Mesenteric fat pad (tissue), 1 donor: ENCODE measurements at places on chromosomes 12 and 14.

GRCh38 chr12:51819736-51820525, 28.6 kb downstream of the FIGNL2 start:
- DNase-seq = no peak

- DNase-seq = no peak
These were observed 6.4 kb downstream of the FOXA1 start for GRCh38 chr14:37588667-37588955.

- no peak for DNase-seq
These were observed 207.8 kb upstream of the FAR2 start for GRCh38 chr12:28941248-28941647.

DNA sequence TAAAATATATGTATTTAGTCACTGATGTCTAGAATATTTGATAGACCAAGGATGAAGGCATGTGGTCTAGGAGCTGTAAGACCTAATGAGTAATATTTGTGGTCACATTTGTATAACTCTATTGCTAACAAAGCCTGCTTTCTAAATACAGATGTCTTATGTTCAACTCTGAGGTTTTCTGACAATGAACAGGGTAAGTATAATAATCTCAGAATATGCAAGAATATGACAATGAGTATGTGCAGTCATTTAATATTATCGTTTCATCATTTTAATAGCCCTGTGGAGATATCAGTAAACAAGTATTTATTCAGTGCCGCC, 389.6 kb downstream of the LRIG3 start:
- no peak for DNase-seq

DNA sequence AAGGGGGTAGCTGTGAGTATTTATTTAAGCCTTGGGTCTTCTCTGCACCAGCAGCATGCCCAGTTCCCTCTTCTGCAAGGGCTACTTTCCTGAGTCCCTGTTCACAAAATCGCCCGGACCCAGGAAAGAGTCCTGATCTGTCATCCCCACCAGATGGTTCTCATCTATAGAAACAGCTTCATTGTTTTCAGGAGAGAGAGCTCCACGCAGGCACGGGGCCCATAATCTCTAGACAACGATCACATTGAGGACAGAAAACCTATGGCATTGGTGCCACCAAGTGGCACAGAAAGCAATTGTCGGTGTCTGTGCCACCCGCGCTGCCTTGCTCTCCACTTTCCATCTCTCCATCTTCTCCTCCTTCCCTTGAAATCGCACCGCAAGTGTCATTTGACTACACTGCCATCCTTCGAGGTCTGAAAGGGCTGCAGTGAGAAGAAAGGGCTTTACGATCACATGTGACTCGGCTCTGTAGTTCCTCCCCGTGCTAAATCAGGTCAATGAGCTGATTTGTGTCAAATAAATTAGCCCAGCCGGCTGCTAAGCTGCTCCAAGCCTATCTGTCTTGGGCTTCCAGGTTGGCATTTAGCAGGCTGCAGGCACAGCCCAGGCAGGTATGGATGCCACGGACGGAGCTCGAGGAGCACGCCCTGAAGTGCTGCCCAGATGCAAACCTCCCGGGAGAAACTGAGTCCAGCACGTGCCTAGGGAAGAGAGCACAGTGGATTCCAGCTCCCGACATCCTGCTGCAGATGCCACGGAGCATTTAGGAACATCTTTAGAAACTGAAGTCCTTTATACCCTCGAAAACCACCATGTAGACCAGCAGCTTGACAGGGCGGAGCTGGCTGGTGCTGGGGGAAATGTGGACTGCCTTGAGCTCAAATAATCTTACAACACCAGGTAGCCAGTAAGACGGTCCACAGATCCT, 28.8 kb downstream of the SPRING1 start:
- no peak for DNase-seq

DNA sequence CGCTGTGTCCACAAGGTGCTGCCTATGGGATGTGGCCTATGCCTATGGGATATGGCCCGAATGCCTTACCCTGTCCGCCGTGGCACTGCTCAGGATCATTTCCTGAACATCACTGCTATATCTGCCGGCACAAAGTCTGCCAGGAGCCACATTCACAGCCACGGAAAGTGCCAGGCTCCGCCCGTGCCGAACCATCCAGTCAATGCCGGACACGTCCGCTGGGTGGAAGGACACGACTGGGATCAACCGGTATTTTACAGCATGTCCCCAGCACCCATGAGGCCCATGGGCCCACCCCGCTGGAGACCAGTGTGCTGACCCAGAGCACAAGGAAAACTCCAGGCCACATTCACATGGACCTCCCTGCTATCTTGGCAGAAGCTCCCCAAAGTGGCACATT, 14.6 kb upstream of the RAB35 start:
- DNase-seq = no peak

DNA sequence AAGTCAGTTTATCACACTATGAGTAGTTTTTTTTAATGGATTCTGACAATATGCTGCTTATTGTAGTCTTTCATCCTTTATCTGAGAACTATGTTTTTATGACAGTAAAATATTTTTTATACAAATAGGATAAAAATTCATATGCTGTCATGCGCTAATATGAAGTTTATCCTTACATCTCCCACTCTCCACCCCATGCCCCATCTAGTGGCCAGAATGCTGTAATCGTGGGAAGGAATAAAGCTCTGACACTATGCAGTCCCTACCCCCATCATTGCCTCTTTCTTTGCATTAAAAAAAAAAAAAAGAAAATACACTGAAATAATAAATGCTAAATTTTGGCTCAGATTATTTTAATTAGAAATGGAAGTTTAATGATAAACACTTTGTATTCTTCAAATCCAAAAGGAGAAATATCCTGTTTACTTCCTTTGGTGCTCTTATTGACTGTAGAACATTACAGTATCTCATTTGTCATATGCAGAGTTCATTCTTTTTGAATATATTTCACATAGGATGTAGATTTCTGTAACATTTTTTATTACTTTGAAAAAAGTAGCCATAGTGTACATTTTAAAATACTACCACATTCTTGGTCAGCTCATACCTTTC, 145.9 kb upstream of the SLCO1C1 start:
- DNase-seq = no peak

DNA sequence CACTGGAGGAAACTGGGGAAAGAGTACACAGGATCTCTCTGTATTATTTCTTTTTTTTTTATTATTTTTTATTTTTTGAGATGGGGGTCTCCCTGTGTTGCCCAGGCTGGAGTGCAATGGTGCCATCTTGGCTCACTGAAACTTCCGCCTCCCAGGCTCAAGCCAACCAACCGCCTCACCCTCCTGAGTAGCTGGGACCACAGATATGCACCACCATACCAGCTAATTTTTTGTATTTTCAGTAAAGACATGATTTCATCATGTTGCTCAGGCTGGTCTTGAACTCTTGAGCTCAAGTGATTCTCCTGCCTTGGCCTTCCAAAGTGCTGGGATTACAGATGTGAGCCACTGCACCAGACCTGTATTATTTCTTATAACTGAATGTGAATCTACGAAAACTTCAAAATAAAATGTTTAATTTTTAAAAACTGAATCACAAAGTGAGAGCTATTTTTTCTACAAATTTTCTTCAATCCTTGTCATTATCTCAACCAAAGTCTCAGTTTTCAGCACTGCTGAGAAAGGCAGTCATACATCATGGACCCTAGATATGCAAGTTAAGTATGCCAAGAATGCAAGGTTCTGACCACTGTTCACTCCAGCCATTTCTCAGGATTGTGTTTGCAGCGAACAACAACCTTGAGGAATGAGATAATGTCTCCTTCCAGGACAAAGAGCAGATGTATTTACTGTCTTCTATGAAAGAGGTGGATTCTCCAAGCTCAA, 2.4 kb downstream of the EAPP start:
- peak; percentile 26 for DNase-seq

DNA sequence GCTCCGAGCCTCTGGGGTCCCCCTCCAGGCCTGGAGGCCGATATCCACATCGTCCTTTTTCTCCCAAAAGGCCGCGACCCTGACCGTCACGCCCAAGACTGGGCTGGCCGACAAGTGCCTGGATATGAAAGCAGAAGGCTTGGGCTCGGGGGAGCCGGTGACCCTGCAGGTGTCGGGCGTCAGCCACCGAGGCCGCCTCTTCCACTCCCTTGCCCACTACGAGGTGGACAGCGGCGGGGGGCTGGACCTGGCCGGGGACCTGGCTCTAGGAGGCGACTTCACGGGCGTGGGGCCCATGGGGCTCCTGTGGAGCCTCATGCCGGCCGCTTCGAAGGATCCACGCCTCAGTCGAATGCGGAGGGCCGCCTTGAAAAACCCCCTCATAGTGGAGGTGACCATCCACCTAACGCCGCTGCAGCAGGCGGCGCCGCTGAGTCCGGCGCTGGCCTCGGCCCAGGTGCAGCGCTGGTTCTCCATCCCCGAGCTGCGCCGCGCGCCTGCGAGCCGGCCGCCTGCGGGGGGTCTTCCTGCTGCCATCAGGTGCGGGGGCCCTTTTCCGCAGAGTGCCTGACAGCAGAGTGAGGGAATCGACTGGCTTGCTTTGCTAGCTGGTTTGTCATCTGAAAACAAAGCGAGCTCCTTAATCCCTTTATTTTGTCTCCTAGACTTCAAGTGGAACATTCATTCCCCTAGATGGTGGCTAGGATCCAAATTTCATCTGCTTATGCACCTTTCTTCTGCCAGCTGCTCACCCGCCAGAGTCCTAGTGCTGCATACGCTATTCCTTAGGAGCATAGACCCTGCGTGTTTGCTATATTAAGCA, 10.6 kb upstream of the DNAL1 start:
- no peak for DNase-seq

GRCh38 chr12:126086242-126086641, 1021.0 kb downstream of the AACS start:
- DNase-seq = no peak

DNA sequence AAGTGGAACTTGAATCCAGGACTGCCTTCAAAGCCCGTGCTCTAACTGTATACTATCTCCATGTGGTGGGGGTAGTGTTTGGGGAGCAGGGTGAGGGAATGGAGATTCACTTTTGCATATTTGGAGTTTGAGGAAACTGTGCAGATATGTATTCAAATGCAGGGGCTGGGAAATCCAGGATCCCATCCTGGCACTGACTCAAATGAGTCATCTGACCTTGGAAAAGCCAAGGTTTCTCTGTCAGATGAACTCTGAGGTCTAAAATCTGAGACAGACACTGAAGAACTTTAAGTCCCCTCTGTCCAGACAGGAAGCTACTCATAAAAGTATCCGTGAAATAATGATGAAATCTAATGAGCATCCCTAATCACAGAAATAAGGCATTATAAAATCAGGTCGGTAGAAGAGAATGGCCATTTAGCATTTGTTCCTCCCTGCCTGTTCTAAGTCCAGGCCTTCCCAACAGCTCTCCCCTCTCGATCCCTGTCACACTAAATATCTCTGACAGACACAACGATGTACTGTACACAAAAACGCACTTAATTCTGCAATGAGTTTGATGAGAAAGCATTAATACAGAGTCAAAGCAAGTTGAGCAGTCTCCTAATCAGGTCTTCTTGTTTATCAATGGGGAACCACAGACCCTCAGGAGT, 14.4 kb downstream of the NIN start:
- DNase-seq = no peak

DNA sequence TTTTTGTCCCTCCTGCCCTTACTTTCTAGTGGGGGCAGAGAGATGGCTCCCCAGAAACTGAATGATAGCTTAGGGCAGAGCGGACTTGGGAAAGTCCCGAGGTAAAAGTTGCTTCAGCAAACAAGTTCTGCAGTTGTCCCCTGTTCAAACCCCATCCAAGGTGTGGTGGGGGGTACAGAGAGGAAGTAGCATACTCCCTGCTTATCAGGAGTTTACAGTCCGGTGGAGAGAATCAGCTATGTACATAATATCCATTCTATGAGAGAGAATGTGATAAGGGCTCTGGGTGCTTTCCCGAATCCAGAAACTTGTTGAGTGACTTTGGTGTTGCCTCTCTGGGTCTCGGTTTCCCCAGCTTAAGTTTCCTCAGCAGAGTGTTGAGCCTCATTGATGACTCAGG, 40.4 kb upstream of the VRK1 start:
- no peak for DNase-seq

GRCh38 chr12:120065472-120065871, 51.1 kb downstream of the RAB35 start:
- DNase-seq = no peak

GRCh38 chr12:11891754-11892386, 178.9 kb upstream of the BCL2L14 start:
- no peak for DNase-seq

DNA sequence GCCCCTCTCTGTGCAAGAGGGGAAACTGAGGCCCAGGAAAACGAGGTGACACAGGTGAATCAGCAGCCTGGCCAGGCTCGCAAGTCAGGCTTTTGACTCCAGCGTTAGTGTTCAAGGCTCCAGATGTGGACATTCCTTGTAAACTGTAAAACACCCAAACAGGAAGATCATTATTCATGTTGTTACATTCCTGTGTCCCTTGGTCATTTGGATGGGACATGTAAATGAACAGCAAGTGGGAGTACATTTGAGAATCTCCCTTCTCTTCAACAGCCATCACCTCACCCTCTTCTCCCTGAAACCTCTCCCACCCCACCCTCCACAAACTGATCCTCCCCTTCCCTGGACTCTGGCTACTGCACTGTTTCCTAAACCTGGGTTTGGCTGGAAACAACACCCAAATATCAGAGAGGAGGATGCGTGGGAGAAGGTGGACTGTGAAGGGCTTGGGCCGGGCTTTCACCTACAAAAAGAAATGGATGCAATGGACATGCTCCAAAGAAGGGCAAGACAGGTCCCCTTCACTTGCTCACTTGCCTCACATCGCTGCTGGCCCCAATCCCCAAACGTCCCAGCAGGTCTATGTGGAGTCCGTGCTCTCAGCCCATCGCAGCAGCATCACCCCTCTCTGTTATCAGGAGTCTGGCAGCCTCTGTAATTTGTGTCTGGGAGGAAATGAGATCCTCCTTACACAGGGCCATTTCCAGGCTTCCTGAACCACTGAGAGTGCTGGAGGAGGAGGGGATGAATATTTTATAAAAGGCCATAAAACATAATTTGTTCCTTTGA, 76.7 kb downstream of the GALNT8 start:
- DNase-seq = no peak

- no peak for DNase-seq
These were observed 123.7 kb downstream of the KIF21A start for GRCh38 chr12:39319180-39319579.

DNA sequence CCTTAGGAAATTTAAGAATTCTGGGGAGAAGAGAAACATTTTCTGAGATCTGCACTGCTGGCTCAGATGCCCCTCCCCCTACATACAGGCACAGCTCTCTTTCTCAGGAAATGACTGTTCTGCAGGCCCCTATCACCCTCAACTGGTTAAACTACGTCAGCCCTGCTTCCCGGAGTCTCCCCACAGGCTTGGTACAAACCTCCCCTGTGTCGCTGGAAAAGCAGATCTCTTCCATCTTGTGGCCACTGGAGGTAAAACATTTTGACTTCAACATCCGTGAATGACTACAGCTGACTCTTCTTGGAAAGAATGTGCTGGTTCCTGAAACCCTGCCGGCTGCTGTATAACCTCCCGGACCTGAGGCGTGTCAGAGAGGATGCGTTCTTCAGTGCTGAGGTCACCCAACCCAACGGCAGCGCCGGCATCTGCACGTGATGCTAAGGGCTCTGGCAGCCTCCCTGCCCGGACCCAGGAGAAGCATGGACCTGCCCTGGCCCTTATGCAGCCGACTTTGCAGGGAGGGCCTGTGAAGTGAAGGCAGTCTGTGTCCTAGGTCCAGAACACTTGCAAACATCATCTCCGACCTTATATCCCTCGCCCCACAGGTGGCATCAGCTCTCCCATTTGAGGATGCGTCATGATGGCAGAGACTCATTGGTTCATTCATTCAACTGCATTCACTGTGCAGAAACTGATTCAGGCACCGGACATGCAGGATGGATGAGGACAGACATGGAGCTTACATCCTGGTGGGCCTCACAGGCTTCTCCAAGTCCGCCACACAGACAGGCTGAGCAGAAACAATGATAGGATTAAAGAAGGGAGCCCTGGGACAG, 129.2 kb downstream of the GCH1 start:
- peak; percentile 92 for DNase-seq
